ENCODE measurements at places on chromosomes 1 and 21.
A peak's percentile ranks its signal among the peaks of the same experiment; 100 is the strongest.

DNA sequence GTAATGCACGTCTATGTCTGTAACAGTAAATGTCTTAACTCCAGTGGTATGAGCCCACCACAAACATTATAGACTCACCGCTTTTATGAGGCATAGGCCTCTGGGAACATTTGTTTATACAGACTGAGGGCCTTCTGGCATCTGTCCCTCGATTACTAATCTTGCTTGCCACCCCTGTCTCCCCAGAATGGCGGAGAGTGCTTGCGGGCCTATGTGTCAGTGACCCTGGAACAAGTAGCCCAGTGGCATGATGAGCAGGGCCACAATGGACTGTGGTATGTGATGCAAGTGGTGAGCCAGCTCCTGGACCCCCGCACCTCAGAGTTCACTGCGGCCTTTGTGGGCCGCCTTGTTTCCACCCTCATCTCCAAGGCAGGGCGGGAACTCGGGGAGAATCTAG is 18.3 kb upstream of the SHISA4 start:
- no peak for DNase-seq

GRCh38 chr1:62312698-62313097 is 6.5 kb downstream of the KANK4 start:
- DNase-seq: no peak

GRCh38 chr1:70504821-70505193 is 93.7 kb downstream of the CTH start:
- DNase-seq: peak; percentile 74

DNA sequence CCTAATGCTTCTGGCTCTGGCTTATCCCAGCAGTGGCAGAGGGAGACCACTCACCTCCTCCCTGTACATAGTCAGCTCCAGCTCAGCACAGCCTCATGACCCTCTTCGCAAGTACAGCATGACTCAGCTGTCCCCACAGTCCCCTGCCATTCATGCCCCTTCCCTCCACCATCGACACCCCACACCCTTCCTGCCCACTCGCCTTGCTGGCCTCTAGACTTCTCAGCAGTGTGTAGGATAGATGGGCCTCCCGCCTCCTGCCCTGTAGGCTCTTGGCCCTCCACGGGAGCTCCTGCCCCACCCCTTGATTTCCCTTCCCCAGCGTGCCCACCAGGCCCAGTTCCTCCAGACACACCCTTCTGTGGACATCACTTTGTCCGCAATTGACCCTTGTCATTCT is 9.8 kb downstream of the NPR1 start:
- no peak for DNase-seq

- peak; percentile 66 for DNase-seq
These were observed 5.5 kb upstream of the FOXD2 start for GRCh38 chr1:47432071-47433036.

GRCh38 chr1:9224664-9225410 is 9.7 kb upstream of the H6PD start:
- no peak for DNase-seq

DNA sequence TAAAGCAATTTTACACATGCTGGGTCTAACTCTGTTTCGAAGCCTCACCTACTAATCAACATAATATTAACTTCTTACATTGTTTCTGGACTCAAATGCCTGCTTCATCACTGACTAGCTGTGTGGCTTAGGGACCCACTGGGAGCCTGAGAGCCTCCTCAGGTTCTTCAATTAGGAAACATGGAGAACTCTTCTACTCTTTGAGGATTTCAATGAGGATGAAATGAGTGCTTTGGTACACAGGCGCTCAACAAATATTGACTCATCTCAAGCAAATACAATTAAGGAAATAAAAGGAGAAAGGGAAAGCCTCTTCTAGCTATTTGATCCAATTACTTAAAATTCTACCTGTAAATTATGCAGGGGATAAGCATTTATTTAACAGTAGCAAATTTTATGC is 84.4 kb upstream of the JAK1 start:
- no peak for DNase-seq

DNA sequence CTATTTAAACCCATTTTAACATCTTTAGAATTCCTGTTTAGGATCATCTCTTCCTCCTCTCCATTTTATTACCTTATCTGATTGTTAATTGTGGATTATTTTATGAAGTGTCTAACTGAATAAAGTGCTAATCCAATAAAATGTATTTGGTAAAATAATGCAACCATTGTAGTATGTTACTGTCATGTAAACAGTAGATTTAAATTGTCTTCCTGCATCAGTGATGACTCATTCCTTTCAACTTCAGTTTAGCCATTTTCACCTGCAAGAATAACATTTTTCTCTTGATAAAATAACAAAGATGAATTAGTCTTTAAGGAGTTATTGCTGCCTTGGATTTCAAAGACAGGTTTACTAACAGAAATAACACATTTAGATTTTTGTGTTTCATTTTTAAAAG is 5.4 kb downstream of the PPP2R5A start:
- no peak for DNase-seq

GRCh38 chr1:14466006-14466405 is 132.5 kb upstream of the KAZN start:
- no peak for DNase-seq

DNA sequence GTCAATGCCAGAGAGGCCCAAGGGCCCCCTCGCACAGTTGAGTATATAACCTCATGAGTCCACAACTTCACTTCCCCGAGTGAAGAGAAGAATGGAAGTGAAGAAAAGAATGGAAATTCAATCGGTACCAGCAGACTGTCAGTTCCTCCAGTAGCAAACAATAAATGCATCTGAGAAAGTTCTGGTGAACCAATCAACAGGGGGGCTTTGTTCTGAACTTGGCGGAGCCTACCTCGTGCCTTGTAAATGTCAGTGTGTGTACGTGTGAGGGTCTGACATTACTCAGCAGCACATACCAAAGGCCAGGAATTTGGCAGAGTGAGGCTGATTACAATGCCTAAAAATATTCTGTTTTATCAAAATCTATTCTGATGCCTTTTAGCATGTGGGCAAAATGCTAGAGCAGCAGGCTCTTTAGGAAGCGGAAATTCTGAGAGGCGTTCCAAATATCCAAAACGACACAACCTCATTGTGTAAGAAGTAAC is 238.5 kb downstream of the LTN1 start:
- no peak for DNase-seq

- no peak for DNase-seq
These were observed 85.0 kb upstream of the SLC2A1 start for GRCh38 chr1:43043695-43044094.

DNA sequence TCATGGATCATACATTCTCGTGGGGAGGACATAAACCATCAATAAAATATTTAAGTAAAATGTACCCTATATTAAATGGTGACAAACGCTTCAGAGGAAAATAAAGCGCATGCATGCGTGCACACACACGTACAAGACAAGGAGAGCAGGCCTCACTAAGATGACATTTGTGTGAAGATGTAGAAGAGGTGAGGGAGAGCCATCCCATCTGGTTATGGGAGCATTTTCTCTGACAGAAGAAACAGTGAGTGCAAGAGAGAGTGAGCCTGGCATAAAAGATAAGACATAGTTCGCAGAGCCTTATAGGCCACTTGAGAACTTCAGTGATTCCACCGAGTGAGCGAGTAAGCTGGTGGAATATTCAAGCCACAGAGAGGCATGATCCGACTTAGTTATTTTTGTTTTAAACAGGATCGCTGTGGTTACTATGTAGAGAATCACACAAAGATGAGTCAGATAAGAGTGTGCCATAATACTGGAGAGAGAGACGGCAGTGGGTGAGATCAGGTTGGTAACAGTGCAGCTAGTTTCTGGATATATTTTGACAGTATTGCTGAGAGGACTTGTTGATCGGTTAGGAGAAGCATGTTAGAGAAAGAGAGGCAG is 624.2 kb downstream of the PLPP3 start:
- peak; percentile 46 for DNase-seq

DNA sequence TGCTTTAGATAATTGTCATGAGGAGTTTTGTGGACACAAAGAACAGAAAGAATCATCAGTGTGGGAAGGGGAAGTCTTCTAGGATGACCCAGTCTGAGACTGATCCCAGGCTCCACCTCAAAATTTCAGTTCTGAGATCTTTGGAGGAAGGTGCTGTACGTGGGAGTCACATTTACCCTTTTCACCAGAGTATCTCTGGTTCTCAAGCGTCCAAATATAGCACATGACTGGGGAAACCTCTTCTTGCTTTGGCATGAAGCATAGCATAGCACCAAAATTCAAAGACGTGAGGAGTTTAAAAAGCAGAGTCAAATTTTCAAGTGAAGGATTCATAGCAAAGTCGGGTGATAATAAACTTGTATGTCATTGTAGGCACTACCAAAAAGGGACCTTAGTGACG is 96.5 kb downstream of the LRRC53 start:
- no peak for DNase-seq

- DNase-seq: no peak
These were observed 79.6 kb upstream of the ZC3H12A start for GRCh38 chr1:37394574-37395464.

- DNase-seq: peak; percentile 71
These were observed 228.4 kb upstream of the NRIP1 start for GRCh38 chr21:15293240-15293639.

GRCh38 chr21:45611939-45612664 is 31.4 kb upstream of the PCBP3 start:
- DNase-seq: peak; percentile 49

GRCh38 chr21:32335601-32336575 is 37.2 kb downstream of the MRAP start:
- DNase-seq: no peak

DNA sequence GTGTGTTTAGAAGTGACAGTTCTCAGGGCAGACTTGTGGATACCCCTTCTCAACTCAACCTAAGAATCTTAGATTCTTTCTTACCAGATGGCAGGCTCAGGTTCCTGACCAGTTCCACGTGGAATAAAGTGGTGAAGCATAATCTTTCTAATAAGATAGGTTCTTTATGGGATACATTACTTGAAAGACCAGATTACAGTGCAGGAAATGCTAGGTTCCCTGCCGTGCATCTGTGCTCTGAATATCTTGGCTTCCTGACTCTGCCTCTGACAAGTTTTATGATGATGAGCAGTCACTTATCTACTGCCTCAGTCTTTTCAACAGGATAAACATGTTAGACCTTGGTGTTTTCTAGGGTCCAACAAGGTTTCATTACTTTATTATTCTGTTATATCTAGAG is 207.9 kb upstream of the CACYBP start:
- DNase-seq: no peak

DNA sequence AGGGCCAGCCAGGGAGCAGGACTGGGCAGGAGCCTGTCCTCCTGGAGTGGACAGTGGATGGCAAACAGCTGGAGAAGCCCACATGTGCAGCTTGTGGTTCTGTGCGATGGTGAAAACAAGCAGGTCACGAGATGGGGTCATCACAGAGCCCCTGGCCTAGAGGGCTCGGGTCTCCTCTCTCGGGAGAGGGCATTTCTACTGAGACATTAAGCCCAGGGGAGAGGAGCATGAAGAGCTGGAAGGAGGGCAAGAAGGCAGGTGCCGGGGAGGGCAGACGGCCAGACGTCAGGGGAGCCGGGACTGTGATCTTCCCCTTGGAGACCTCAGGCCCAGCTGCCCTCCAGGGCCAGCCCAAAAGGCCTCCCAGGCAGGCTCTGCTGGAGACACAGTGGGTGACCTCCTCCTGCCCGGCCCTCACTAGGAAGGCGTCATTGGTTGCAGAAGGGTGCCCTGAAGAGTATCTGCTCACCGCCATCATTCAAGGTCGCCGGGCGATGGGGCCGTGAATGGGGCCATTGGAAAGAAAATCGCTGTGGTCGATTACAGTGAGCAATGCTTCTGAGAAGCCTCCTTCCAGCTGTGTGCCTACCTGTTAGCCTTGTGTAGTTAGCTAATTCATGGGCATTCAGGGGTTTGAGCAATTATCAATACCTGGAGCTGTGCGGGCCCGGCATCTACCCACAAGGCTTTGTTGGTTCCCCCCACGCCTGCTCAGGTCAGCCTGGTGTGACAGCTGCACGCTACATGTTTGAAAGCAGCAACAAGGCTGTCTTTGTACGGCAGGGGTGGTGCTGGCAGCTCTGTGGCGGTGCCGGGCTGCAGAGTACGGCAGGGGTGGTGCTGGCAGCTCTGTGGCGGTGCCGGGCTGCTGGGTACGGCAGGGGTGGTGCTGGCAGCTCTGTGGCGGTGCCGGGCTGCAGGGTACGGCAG is 72.3 kb upstream of the ACTRT2 start:
- no peak for DNase-seq

DNA sequence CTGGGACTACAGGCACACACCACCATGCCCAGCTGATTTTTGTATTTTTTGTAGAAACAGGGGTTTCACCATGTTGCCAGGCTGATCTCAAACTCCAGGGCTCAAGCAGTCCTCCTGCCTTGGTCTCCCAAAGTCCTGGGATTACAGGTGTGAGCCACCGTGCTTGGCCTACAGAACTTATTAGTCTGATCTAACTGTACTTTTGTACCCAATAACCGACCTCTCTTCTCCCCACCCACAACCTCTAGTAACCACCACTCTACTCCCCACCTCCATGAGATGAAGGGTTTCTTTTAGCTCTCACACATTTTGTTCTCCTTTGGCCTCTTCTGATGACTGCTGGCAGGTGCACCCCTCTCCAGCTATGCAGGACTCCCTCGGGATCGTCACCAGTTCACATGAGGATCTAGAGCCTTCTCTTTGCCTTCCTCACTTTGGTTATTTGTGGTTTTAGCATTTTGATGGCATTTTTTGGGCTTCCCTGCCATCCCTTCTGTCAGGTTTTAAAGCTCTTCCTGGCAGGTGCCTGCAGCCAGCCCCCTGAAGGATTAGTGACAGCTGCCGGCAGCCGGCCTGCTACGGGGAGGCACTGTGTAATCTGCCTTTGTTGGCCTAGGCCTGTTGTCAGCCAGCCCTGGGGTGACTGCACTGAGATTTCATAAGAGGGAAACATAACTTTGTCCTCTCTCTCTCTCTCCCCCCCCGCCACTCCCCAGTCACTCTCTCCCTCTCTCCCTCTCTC is 99.8 kb upstream of the ATP1A1 start:
- DNase-seq: no peak

GRCh38 chr1:205977402-205978014 is 25.7 kb downstream of the RAB7B start:
- peak; percentile 64 for DNase-seq

DNA sequence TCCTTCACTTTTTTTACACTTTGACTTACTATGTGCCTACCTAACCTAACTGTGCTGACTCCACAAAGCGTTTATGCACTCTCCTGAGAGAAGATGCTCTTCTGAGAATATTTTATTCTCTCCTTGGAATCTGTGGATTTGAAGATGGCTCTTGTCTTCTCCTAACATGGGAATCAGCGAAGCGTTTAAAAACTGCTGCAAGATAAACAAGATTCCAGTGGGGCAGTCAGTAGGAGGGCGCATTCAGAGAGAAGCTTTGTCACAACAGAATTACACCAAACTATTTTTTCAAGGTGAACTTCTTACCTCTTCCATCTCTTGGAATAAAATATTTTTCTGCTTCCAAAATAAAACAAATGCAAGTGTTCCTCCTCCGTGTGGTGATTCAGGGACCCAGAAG is 113.1 kb downstream of the FOXD2 start:
- no peak for DNase-seq

GRCh38 chr1:113947388-113948107 is 18.4 kb downstream of the HIPK1 start:
- no peak for DNase-seq
